ENCODE measurements at places on chromosomes 16 and 17.

GRCh38 chr17:33981711-33982601 lies 273.1 kb upstream of the CCL2 start:
- peak; percentile 68 for DNase-seq

GRCh38 chr16:1408171-1408837 lies 6.2 kb downstream of the UNKL start:
- no peak for DNase-seq

- no peak for DNase-seq
Measured at GRCh38 chr17:76810956-76811355, 57.2 kb upstream of the MGAT5B start.

DNA sequence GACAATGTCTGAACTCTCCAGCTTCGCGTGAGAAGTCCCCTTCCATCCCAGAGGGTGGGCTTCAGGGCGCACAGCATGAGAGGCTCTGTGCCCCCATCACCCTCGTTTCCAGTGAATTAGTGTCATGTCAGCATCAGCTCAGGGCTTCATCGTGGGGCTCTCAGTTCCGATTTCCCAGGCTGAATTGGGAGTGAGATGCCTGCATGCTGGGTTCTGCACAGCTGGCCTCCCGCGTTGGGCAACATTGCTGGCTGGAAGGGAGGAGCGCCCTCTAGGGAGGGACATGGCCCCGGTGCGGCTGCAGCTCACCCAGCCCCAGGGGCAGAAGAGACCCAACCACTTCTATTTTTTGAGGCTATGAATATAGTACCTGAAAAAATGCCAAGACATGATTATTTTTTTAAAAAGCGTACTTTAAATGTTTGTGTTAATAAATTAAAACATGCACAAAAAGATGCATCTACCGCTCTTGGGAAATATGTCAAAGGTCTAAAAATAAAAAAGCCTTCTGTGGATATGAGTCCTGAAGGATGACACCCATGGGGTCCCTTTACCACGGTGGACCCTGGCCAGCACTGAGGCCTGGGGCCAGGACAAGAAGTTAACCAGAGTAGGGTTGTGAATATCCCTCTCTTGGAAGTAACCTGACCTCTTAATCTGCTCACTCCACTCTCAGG lies 10.5 kb upstream of the ITGAD start:
- DNase-seq: no peak

GRCh38 chr17:4236456-4236855 lies 27.3 kb downstream of the ANKFY1 start:
- no peak for DNase-seq

- no peak for DNase-seq
Measured at GRCh38 chr17:82065638-82066303, at the start of gene DUS1L. Gene DUS1L, minus strand, starts transcription at chr17:82065804. Its CDS starts 745 bp downstream, at chr17:82065059.

DNA sequence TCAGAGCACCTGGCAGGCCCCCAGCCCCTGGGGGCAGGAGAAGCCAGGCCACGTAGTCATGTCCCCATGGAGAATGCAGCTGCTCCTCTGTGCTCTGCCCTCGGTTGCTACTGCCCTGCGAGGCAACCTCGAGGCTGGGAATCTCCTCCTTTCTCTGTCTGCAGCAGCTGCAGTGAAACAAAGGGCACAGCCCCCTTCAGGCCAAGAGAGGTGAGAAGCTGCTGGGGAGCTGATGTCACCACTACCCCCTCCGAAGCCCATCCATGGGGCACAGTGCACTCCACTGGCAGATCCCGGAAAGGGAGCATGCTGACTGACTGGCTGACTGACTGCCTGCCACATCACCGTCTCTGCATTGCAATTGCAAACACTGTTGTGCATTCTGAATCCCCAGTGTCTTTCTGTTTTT lies 103.7 kb downstream of the GRIN2A start:
- no peak for DNase-seq

GRCh38 chr16:55255733-55256282 lies 68.2 kb upstream of the IRX6 start:
- DNase-seq: no peak

GRCh38 chr16:84423416-84423837 lies 55.1 kb downstream of the ATP2C2 start:
- DNase-seq: no peak

DNA sequence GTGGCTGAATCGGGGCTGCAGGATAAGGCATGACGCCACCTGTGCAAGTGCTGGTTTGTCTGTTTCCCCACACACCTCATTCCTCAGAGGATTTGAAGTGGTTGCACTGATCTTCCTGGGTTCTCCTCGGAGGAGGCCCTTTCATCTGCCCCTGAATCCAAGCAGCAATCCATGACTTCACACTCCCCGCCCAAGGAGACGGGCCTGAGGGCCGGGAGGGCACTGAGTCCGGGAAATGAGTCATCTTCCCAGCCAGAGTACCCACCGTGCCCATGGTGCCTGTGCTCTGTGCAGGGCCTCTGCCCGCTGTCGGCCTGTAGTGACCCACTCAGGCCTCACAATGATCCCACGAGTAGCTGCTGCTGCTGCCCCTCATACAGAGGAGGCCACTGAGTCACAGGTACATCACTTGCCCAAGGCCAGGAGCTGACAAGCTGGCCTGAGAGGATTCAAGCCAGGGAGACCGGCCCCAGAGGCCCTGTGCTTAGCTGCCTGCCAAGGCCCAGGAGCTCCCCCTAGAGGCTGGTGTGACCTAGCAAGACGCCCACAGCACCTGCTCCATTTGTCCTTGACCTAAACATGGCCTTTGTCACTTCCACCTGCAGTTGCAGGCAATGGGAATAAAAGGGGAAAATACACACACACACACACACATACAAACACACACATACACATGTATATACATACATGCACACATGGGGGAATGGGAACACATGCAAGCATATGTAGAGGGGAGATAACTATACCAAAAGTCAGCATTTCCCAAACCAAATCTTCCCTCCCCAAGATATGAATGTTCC lies 240.0 kb downstream of the C16orf95 start:
- no peak for DNase-seq

DNA sequence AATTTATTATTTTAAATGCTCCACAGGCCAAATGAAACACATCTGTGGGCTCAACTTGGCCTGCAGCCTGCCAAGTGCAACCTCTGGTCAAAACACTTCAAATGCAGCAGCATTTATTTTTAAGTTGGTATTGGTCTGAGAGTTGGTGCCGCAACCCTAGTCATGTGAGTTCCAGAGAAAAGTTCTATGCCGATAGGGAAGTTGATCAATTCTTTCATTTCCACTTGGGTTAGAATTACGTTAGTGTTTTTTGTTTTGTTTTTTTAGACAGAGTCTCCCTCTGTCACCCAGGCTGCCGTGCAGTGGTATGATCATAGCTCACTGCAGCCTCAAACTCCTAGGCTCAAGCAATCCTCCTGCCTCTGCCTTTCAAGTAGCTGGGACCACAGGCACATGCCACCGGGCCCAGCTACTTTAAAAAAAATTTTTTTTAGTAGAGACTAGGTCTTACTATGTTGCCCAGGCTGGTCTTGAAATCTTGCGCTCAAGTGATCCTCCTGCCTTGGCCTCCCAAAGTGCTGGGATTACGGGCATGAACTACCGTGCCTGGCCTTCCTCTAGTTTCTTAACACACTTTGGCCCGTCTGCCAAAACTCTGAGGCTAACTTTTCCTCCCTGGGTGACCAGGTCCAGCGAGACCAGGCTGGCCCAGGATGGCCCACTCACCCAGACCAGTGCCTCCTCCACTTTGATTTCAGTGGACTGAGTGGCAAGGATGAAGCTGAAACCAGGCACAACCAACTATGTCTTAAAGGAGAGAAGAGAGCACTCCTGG lies 221.1 kb downstream of the MRTFB start:
- no peak for DNase-seq

DNA sequence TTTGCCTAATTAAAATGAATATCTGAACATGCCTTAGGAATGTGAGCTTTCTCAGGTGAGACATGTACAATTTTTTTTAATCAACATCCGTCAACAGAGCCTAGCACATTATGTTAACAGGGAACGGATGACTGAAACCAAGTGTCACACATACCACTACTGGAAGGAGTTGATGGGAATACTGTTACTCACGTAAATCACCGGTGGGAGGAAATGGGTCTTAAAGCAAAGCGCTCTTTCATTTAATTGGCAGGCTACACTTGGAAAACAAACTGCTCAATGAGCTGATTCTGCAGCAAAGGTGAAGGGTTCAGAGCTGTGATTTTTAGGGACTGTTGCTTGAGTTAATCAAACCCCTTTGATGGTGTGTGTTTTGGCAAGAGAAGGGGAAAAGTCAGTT lies 4.8 kb downstream of the CPPED1 start:
- no peak for DNase-seq

GRCh38 chr17:34311291-34311690 lies 7.9 kb upstream of the CCL8 start:
- no peak for DNase-seq

- DNase-seq: no peak
Measured at GRCh38 chr16:64621616-64622015, 500.2 kb downstream of the CDH11 start.

GRCh38 chr17:44651228-44651627 lies 5.0 kb upstream of the MEIOC start:
- DNase-seq: no peak

GRCh38 chr17:74512624-74513091 lies 18.6 kb downstream of the CD300LB start:
- no peak for DNase-seq

DNA sequence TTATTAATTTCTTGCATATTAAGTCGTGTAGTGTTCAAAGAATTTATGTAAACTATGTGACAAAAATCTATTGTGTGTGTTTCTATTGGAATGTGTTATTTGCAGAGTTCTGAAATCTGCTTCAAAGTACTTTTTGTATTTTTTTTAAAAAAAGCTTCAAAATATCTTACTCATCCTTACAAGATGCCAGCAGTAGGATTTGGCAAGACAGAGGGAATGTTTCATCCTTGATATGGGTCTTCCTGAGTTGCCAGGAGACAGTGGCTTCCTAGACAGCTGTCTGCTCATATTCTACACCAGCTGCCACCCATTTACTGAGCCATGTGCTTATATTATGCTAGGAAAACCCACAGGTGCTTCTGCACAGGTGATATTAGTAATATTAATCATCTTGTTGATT lies 36.4 kb downstream of the EFCAB5 start:
- DNase-seq: no peak

DNA sequence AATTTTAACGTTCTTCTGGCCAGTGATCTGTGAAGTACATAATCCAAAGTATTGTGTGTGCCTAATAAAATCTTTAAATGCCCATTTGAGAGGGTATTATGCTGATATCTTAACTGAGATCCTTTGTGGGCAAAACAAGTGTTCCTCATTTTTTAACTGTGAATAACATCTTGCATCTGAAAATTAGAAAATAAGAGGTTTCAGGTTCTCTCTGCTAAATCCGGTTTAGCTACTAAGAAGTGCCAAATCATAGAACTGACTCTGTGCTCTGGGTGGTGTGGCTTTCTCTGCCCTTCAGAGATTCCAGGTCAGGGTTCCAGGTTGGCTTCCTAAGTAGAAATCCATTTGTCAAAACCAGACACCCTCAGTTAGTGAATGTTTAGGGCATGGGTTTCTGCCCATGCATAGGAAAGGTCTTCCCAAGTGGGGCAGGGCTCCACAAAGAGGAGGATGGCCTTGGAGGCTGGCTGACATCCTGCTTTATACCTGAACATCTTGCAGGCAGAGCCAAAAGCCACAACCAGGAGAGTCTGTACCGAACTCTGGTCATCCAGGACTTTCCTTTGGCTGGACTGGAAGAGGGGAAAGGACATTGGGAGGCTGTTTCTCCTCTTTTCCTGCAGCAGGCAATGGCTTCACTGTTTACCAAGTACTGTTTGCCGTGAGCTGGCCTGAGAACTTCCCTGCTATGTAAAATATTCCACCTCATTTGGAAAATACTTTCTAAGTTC lies 8.5 kb downstream of the ALDH3A2 start:
- no peak for DNase-seq

DNA sequence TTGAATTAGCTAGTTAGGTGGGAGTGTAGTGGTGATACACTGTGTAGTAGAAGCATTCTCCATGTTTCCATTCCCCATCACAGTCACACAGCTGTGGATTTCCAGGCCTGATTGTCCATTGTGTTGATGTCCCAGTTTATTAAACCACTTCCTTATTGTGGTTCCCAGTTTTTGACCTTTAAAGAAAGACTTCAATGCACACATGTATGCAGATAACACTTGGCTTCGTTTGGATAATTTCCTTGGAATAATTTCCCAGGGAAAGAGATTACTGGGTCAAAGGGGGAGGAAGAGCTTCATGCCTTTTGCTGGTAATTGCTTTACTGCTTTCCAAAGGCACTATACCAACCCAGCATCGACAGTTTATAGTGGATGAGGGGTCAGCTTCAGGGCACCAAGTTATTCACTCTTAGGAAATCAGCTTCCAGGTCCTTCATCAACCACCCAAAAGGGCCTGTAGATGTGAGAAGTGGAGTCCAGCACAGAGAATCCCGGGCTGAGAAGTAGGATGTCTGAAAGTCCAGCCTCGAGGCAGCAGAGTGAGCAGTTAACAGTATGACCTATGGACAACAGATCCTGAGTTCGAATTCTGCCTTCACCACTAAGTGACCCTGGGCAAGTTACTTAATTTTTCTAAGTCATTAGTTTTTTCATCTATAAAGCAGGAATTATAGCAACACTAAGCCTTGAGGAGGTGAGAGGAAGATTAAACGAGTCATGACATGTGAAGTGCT lies 31.3 kb upstream of the TNS4 start:
- no peak for DNase-seq

GRCh38 chr16:12496866-12497265 lies 306.8 kb downstream of the CPPED1 start:
- no peak for DNase-seq

GRCh38 chr16:72043539-72043938 lies 10.8 kb upstream of the HP start:
- DNase-seq: no peak

DNA sequence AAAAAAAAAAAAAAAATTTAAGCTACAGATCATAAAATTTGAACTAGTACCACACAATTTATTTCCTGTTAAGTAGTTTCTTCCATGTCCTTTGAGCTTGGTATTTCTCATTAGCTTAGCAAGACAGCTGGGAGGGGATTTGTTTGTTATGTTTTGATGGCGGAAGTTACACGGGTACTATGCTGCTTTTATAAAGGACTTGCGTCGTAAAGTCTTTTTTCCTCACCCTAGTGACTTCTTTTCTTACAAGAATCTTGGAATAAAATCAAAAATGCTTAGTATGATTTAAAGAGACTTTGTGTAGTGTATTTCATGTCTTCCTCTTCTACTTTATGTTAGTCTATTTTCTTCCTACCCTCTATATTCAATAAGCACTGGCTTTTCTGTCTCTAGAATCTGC lies 89.1 kb downstream of the NLK start:
- no peak for DNase-seq

GRCh38 chr17:43823350-43824084 lies 9.4 kb downstream of the MPP3 start:
- DNase-seq: no peak

GRCh38 chr16:66507731-66508239 lies 42.1 kb downstream of the TK2 start:
- DNase-seq: no peak

All from NCI-H187 treated with DMSO at 0.1 percent for 48 hours (cell line).